ENCODE measurements at places on chromosomes 1 and 21.

DNA sequence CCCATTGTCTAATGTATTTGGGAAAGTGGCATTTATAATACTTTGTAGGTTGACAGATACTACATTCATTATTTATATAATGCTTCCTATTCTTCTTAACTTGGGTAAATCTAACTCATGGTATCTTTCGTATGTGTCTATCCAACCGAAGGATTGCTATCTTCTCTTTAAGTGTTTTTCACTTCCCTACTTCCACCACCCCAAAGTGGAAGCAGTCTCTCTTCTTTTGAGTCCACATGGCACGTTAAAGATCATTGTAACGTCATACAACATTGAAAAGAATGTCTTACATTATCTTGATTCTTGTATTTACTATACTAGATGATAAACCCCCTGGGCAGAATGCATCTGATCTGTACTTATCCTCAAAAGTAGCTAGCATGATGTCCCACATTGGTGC lies 21.2 kb downstream of the ATP1A1 start:
- DNase-seq: no peak

GRCh38 chr1:155184835-155185782 lies 11.5 kb downstream of the TRIM46 start:
- no peak for DNase-seq

GRCh38 chr1:30714536-30715090 lies 8.8 kb downstream of the MATN1 start:
- no peak for DNase-seq

DNA sequence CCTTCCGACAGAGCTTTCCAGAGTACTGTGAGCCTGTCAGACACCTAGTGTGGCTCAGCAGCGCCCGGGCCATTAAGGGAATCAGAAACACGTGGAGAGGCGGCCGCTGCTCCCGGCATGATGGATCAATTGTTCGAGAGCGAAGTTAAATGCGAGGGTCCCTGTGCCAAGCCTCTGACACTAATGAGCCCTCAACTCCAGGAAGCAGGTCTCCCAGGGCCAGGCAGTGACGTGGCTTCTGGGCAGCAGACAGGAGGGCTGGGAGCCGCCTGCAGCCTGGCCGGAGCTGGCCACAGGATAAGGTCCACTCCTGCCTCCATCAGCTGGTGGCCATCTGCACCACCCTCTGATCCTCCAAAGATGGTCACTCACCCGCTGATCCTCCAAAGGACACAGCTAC lies 67.5 kb upstream of the CLDN14 start:
- no peak for DNase-seq

DNA sequence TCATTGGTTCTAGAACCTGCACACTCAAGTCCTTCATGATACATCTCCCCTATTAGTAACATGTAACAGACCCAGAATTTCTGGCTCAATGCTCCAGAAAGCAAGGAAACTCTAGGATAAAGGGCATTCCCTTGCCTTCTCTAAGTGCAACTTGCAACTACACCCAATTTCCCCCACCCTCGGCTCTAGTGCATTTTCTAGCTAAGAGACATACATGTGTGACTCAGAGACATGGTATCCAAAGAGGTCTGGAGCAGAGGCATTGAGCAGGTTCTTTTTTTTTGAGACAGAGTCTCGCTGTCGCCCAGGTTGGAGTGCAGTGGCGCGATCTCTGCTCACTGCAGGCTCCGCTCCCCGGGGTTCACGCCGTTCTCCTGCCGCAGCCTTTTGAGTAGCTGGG lies 132.9 kb downstream of the ZC3H11B start:
- DNase-seq: no peak

- no peak for DNase-seq
Measured at GRCh38 chr1:55232448-55233144, 17.4 kb upstream of the USP24 start.

DNA sequence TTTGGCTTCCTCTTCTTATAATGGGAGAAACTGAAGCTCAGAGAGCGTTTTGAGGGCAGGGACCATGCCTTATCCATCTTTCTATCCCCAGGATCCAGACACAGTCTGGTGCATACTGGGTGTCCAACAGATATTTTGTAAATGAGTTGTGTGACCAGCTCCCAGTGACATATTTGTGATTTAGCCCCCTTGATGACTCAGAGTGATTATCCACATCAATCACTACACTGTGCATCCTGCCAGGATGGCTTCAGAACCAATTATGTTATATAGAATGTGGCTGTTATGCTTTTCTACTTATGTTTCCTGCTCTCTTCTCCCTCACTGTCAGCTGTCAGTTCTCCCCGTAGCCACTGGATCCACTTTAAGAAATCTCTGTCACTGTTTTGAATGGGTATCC lies 11.3 kb downstream of the OLFML3 start:
- peak; percentile 24 for DNase-seq

DNA sequence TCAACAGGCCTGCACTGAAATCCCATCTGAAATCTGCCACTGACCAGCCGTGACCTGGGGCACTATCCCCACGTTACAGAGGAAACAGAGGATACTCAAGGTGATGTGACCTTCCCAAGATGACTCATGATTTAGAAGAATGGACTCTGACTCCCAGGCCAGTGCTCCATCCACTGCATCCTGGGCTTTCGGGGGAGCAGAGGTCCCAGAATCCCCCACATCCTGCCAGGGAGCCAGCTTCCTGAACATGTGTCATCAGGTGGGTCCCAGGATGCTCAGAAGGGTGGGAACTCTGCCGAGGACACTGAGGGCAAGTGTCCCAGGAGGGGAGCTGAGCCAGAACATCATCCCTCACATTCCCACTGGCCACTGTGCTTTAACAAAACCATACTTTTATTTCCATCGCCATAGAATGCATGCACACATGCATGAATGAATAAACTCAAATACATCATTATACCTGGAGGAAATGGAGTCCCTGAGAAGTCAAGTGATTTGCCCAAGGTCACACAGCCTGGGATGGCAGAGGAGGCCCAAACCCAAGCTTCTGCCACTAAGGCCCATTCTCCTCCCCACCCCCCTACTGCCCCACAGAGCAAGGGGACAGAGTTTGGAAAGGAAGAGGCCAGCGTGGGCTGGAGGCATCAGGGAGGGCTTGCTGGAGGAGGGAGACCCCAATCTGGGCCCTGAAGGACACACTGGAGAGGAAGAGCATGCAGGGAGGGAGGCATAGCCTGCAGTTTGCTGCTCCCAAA lies 189.4 kb downstream of the MATN1 start:
- no peak for DNase-seq

GRCh38 chr1:65431111-65431705 lies 10.7 kb downstream of the LEPR start:
- DNase-seq: peak; percentile 67

DNA sequence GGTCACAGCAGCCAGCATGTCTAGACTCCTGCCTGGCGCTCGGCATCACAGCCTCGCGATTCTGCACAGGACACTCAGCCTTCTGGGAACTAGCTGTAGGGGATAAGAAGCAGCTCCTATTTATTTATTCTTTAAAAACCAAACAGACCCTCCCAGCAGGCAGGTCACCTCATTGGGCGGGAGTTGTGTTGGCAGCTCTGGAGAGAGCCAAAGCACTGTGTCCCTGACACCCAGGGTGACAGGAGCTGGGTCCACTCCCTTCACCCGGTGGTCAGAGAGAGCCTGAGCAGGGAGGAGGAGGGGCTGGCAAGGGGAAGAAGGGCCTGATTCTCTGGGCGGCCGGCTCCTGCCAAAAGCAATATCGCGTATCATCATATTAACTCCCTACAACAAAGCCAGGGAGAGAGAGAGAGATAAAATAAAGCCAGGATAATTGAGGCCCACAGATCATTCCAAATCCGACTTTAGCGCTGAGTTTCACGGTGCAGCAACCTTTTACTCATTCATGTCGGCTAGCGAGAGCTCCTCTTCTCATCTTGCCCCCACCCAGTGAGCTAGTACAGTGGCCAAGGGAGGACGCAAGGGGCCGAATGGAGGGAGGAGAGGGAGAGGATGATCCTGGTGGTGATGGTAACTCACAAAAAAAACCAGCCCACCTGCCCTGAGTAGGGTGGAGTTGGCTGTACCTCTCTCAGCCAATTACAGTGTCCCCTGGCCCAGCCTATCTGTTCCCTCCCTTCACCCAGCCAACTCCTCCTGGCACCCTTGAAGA lies 79.8 kb upstream of the IFFO2 start:
- no peak for DNase-seq

DNA sequence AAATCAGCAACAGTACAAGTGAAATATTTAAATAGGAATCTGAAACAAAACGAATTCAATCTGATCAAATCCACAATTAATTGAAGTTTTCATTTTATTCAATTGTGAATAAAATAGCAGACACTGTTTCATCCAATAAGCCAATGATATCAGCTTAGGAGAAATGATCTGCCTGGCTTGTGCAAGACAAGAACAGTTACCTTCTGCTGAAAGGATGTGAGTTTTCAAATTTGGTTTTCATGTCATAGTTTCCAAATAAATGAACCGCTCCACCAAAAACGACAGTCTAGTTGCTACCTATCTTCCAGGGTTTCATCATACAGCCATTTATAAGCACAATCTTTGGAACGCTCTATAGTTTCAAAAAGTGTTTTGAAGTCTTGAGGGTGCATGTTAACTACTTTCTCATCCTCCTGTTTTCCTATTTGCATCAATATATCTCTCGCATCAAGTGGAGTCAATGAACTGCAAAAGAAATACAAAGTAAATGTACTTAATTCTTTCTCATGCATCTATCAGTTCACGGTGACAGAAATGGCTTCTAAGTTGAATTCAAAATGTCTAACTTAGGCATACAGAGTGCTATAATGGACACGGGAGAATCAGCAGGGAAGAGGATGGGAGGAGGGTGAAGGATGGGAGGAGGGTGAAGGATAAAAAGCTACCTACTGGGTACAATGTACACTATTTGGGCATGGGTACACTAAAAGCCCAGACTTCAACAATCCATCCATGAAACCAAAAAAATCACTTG lies 25.1 kb downstream of the TFB2M start:
- no peak for DNase-seq
